ENCODE measurements at places on chromosomes 13 and 19.

GRCh38 chr19:45164577-45165335 lies 4.0 kb upstream of the NKPD1 start:
- DNase-seq, result peak; percentile 63

DNA sequence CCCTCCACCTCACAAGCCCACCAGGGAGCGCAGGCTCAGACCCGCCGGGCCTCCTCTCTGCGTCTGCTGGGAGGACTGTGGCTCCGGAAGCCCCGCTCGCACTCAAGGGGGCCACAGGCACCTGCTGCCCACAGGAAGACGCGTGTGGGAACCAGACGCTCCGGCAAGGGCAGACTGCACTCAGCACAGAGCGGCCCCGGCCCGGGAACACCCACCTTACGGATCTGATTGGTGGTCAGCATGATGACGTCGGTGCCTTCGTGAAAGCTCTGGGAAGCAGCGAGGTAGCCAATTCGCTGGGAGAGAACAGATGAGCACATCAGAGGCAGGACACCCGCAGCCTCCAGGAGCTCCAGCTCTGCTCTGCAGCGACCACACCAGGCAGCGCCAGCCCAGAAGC lies 14.6 kb downstream of the AP3D1 start:
- DNase-seq, result no peak

- no peak for DNase-seq
These were observed 87.5 kb downstream of the TSHZ3 start for GRCh38 chr19:31261603-31262212.

- no peak for DNase-seq
These were observed 1531.7 kb upstream of the SPRY2 start for GRCh38 chr13:81872581-81872980.

DNA sequence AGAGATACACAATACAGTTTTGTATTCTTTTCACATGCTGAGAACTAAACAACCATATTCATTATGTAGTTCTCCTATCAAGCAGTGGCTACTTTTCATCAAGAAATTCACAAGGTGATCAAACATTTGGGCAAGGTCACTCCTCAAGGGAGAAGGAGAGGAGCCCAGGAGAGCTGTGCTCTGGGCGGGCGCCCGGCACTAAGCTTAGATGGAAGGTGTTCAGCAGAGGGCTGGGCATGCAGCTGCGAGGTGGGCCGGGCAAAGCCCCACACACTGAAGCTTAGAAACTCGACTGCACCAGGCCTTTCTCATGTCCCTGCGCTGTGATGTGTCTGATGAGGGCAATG lies 30.4 kb upstream of the SPACA7 start:
- no peak for DNase-seq

- no peak for DNase-seq
These were observed 223.7 kb upstream of the TSHZ3 start for GRCh38 chr19:31572976-31573298.

GRCh38 chr13:79311386-79311785 lies 94.7 kb downstream of the RBM26 start:
- no peak for DNase-seq

DNA sequence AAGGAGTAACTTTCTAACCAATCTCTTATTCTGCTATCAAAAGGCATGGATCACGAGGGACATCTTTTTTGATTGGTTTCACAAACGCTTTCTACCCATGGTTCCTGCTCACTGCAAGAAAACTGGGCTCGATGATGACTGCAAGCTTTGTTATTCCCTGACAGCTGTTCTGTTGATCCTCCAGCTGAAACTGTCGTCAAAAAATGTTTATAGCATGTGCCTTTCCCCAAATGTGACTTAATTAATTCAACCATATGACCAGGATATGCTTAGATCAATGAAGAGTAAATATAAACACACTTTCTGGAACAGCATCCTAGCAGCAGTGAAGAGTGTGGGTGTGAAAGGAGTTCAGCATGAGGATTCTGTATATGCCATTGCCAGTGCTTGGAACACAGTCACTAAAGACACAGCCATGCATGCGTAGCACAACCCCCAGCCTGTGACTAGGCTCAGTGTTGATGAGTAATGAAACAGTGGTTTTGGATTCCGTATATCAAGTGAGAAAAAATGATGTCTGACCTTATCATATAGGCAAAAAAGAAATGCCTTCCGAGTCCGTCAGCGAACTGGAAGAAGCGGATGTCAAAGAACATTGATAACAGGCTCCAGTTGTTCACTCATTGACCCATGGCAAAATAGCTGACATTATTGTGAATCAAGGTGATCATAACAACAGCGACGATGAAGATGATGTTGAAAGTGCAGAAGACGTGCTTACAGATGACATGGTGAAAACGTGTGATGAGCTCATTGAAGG lies 347.4 kb downstream of the FGF9 start:
- DNase-seq, result no peak

- DNase-seq, result no peak
These were observed 4.1 kb downstream of the TLE2 start for GRCh38 chr19:3024870-3025548.

GRCh38 chr19:5417495-5418436 lies 37.5 kb upstream of the ZNRF4 start:
- DNase-seq, result no peak

DNA sequence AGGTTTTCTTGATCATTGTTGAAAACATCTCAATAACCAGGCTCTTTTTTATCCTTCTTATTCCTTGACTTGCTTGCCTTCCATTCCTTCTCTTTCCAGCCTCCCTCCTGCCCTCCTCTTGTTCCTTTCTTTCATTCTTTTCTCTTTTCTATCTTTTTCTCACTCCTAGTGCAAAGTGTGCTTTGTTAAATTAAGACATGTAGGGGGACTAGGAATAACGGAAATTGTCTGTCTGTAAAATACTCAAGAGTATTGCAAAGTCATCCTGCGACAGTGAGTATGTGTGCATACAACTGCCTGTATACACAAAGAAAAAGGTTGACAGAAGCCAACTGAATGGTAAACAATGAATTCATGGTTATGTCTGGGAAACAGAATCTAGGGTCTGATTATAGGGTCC lies 70.1 kb downstream of the LRRC63 start:
- DNase-seq, result no peak

- no peak for DNase-seq
These were observed 5.0 kb upstream of the JUNB start for GRCh38 chr19:12786141-12786870.

DNA sequence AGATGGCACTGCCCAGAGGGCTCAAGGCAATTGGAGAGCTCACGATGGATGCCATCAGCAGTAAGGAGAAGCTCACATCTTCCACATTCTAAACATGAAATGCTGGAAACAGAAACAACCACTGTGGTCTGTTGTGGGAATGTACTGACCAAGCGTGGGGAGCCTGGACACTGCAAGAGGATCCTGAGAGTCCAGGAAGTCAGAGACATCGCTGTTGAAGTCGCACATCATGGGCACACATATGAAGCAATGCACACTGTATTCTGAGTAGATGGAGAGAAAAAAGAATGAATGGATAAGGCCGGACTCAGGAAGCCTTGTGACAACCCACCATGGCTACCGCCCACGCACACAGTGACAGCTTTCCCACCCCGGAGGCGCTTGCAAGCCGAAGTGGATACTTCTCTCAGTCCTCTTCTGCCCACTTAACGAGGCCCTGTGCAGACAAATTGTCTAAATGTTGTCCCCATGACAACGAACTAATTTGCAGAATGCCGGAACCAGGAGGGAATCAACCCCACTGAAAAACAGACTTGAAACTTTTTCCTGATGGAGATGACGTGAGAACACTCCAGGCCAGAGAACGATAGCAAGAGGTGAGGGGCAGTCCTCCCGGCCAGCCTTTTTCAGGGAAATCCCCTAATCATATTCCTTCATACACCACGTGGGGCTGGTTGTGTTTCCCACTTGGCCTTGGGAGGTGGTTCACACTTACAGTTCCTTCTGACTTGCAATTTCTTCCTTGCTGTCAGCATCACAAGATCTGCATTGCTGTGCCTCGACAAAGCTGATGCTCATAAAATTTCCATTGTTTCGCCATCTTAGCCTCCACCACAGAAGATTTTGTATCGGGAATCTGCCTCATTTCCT lies 109.6 kb upstream of the SERP2 start:
- DNase-seq, result no peak

DNA sequence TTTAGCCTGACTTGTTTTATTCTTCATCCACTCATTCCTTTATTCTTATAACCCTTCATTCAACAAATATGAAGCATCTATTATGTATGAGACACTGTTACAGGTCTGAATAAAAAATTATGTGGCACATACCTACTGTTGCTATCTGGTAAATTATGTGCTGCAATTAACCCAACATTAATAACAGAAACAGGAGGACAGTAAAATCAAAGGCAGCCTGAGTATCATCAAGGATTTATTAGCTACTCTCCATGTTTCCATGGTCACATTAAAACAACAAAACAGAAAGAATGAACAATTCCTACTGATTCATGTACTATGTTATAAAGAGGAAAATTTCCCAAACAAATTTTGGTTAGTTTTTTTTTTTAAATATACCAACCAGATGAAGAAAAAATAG lies 43.9 kb downstream of the RAP2A start:
- DNase-seq, result no peak

- no peak for DNase-seq
These were observed 24.7 kb downstream of the NFIX start for GRCh38 chr19:13020002-13020414.

DNA sequence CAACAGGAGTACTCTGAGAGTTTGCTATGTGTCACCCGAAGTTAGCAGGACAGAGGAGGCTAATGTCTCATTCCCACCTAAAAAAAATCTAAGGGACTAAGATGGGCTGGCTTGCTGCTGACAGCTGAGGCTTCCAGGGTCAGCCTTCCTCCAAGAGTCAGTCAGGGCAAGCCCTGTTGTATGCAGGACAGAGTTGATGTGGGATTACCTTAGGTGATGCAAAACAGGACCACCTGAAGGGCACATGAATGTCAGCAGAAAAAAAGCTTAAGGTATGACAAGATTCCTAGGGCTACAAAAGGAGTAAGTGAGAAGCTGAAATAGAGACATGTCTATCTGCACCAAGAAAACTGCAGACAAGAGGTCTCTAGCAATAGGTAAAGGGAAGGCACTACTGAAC lies 151.5 kb downstream of the NHLRC3 start:
- no peak for DNase-seq

GRCh38 chr19:13297023-13297422 lies 146.8 kb downstream of the IER2 start:
- no peak for DNase-seq

- no peak for DNase-seq
These were observed 472.2 kb downstream of the MYO16 start for GRCh38 chr13:109101550-109102144.

GRCh38 chr19:2454199-2454961 lies 2.4 kb downstream of the LMNB2 start:
- no peak for DNase-seq

DNA sequence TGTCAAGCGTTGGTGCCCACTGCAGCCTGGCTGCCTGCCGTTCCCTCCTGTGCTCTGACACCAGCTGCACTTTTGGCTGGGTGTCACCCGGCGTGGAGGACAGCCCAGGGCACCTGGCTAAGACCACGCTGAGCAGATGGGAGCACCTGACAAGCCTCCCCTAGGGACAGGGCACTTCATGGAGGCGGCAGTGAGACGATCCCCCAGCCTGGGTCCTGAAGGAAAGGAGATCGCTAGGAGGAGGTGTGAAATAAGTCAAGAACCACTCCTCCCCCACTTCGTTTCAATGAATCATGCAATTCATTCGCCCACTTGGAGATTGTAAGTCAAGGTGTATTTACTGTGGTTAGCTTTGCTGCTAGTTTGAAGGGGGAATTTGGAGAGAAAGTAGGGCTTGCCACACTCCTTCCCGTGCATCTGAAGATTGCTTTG lies 38.8 kb downstream of the VSTM2B start:
- DNase-seq, result peak; percentile 11

DNA sequence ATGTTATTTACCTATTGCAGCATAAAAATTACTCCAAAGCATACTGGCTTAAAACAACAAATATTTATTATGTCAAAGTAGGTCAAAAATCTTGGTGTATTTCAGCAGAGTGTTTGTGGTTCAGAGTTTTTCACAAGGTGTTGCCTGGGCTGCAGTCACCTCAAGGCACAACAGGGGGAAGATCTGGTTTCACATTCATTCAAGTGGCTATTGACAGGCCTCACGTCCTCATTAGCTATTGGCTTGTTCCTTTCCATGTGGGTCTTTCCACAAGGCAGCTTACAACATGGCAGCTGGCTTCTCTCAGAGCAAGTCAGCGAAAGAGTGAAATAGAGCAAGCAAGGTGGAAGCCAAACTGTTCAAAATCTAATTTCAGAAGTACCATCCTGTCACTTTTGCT lies 602.9 kb downstream of the OLFM4 start:
- no peak for DNase-seq

- no peak for DNase-seq
These were observed 122.1 kb downstream of the CYSLTR2 start for GRCh38 chr13:48775804-48776203.

DNA sequence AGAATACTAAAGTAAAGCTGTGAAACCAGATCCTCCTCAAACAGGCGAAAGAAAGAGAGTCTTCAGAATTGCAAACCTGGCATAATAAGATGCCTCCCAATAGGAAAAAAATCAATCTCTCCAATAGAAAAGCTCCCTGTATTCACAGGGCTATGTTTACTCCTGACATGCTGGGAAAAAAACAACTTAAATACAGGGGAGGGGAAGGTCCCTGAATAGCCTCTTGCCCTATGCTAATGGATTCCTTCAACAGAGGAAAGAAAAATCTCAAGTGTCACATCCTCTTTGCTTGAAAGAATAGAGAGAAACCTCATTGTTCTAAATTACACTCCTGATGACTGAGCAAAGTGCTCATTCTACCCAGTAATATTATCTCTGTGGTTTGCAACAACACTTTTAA lies 1271.1 kb upstream of the PRR20A start:
- DNase-seq, result no peak

DNA sequence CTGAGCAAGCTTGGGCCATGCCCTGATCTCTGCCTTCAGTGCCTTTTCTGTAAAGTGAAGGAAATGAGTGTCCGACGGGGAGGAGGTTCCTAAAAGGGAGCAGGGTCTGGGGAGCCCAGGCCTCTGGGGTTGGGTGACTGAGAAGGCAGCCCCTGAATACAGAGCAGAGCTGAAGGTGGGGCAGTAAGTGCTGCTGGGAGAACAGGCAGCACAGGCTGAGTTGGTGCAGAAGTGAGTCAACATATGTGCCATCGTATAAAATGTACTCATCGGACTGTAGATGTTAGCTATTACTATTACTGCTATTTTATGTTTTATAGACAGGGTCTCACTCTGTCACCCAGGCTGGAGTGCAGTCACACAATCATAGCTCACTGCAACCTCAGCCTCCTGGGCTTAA lies 1.0 kb upstream of the HAMP start:
- no peak for DNase-seq

DNA sequence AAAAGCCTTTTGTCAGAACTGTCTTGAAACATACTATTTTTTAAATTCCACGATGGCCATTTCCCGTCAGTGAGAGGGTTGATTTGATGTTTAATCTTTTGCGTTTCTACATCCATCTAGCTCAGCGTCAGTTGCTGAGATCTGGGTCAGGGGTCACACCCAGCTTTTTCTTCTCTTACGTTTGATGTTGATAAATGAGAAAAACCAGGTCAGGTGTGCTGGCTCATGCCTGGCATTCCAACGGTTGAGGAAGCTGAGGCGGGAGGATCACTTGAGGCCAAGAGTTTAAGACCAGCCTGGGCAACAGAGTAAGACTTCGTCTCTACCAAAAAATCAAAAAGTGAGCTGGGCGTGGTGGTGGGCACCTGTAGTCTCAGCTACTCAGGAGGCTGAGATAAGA lies 168.9 kb downstream of the PTPRS start:
- DNase-seq, result no peak

All from activated naive CD4-positive, alpha-beta T cell treated with Interleukin-2 at 50 U/mL for 16 hours (primary cell).